ENCODE measurements at places on chromosomes 5 and 9.

DNA sequence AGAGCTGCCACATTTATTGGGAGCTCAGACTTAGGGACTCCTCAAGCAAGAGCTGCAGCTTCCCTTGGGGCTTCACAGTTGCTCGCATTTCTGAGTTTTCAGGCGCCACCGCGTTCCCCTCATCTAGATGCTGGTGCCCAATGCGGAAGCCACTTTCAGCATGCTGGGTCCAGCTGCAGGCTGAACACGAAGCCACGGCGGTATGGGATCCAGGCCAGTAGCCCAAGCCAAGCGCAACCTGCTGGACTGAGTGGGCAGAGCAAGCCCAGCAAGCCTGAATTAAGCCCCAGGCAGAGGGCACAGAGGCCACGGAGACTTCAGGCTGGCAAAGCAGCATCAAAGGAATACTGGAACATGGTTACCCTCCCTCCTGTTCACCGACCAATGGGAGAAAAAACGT lies 391.5 kb downstream of the HTR1A start:
- no peak for DNase-seq

- no peak for DNase-seq
Measured at GRCh38 chr5:79793722-79794121, 104.1 kb downstream of the CMYA5 start.

GRCh38 chr9:97767891-97768290 lies 70.8 kb upstream of the XPA start:
- DNase-seq: no peak

- no peak for DNase-seq
Measured at GRCh38 chr5:59102437-59102836, 519.6 kb downstream of the RAB3C start.

DNA sequence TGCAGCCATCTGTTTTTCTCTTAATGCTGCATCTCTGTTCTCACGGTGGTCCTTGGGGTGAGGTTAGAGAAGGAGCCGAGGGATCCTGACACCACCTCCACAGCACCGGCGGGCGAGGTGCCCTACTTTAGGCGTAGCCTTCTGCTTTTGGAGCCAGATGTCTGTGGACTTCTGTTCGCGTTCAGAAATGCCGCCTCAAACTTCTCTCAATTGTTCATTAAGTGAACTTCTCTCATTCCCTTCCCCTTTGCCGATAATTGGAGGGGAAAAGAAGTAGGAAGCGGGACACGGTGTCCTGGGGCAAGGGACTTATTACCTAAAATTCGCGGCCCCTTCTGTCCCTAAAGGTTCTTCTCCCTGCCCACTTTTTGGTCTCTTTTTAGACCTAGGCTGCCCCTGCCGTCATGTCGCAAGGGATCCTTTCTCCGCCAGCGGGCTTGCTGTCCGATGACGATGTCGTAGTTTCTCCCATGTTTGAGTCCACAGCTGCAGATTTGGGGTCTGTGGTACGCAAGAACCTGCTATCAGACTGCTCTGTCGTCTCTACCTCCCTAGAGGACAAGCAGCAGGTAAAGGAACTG lies 455 bp downstream of the KIF20A start:
- DNase-seq: no peak

- DNase-seq: no peak
Measured at GRCh38 chr9:10701906-10702305, 89.1 kb upstream of the PTPRD start.

- no peak for DNase-seq
Measured at GRCh38 chr5:112386766-112387165, 32.3 kb downstream of the EPB41L4A start.

DNA sequence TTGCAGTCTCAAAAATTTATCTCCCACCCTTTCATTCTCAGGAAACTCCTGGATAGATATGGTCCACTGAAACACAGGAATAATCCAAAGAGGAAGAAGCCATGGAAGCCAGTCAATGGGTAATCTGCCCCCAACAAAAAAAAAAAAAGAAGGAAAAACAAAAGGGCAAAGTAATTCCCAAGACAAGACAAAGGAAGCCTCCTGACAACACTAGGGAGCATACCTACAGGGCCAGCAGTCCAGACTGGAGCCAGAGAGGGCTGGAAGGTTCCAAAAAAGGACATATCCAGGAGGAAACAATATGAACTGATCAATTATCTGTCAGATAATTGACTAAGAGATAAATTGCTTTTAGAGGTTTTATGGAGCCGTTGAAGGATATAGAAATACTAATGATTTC lies 12.9 kb downstream of the FNIP1 start:
- no peak for DNase-seq

DNA sequence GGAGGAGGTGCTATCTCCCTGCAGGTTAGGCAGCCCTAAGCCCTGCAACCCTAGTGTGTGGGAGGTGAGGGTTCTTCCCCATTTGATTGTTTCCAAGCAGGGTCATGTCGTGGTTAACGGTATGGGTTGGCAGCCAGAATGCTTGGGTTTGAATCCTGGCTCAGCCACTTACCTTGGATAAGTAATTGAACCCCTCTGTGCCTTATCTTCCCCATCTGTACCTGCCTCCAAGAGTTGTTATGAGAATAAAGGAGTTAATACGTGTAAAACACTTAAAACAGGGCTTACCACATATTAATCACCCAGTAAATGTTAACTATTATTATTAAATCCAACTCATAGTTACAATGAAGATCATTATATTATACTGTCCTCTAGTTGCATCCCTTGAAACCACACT lies 52.2 kb upstream of the SPATA31E1 start:
- no peak for DNase-seq

DNA sequence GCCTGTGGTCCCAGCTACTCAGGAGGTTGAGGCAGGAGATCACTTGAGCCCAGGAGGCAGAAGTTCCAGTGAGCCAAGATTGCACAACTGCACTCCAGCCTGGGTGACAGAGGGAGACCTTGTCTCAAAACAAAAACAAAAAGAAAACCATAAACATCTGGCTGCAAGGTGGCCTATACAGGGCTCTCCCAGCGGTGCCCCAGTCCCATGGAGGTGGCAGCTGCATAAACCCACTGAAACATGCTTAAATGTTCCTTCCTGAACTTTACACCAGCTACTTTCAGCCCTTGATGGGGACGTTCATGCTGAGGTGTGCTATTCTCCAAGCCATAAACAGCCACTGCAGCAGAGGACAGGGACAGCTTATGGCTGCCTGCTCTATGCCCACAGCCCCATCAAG lies 35.6 kb downstream of the DROSHA start:
- DNase-seq: no peak

DNA sequence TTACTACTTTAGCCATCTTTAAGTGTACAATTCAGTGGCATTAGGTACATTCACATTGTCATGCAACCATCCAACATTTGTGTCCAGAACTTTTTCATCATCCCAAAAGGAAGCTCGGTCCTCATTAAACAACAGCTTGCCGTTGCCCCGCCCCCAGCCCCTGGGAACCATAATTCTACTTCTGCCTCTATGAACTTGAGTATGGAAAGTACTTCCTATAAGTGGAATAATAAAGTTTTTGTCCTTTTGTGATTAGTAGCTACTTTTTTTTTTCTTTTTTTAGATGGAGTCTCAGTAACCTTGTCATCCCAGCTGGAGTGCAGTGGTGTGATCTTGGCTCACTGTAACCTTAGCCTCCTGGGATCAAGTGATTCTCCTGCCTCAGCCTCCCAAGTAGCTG lies 5.0 kb downstream of the GBGT1 start:
- DNase-seq: no peak

GRCh38 chr9:16642421-16643109 lies 227.9 kb downstream of the BNC2 start:
- no peak for DNase-seq

- no peak for DNase-seq
Measured at GRCh38 chr5:154411338-154411737, 34.5 kb upstream of the SAP30L start.

DNA sequence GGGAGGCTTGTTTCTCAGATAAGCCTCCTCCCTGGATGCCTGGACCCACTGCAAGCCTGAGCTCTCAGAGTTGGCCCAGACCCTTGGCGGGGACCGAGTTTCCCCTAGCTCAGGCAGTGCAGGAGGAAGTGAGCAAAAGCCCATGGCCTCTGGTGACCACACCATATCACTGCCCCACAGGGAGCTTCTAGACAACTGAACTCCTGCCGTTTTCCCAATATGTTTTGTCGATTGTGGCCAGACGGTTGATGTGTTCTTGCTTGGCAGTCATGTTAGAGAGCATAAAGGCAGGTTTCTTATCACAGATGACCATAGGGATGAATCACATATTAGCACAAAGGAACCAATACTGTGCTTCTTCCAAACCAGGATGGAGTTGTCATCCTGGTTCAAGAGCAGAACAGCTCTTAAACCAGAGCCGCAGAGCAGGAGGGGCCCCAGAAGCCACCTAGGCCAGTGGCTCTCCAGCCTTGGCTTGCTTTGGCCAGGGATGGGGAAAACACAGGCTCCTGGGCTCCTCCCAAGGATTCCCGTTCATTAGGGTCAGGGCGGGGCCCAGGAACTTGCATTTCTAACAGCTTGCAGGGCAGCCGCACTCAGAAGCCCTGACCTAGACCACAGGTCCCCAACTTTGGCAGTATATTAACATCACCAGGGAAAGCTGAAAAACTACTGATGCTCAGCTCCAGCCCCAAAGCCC lies 113.1 kb upstream of the TBC1D2 start:
- no peak for DNase-seq

DNA sequence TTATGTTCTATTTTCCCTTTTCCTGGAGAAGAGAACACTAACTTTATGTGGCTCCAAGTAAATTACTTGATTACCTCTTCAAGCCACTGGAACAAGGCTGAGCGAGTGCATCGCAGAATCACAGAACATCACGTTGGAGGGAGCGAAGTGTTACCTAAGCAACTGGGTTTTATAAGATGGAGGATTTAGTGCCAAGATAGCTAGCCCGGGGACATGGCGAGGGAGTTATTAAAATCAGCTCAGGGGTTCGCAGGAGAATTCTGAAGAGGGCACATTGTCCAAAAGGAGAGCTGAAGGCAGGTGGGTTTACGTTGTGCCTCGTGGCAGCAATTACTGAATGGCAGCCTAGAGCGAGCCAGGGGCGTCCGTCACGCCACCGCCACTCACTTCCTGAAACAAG lies 563.2 kb upstream of the ADAMTS16 start:
- no peak for DNase-seq

DNA sequence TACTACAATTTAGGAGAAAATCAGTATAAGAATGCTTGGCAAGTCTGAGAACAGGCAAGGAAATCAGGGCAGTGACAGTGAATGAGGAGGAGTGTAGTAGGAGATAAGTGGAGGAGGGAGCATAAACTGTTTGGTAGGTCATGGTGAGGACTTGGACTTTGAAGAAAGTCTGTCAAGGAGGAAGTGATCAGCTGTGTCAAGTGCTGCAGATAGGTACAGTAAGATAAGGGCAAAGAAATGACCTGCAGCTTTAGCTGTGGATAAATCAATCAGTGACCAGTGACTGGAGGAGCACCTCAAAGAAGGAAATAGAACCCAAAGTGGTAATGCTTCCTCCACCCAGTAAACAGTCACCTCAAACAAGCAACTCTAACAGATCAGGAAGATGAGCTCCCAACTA lies 106.3 kb downstream of the RAPGEF6 start:
- no peak for DNase-seq

- DNase-seq: no peak
Measured at GRCh38 chr5:111404270-111404769, 108.0 kb downstream of the STARD4 start.

DNA sequence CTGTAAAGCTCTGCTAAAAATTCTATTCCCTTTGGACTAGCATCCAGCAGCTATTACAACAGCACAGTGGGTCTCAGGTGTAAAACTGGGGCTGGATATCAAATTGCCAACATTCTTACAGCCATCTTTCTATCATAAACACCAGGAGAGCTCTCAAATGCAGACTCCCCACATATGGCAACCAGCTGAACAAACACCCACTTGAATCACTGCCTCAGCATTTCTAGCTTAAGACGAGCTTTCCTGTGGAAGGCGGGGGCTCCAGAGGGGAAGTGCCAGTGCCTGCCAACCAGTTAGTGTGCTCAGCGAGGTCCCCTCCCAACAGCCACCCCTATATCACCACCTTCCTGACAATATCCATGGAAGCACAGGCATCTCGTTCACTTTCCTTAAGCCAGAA lies 62.2 kb downstream of the IPPK start:
- no peak for DNase-seq

- DNase-seq: no peak
Measured at GRCh38 chr5:14237317-14238086, 94.4 kb downstream of the TRIO start.

GRCh38 chr5:111848476-111848875 lies 91.5 kb upstream of the NREP start:
- no peak for DNase-seq

DNA sequence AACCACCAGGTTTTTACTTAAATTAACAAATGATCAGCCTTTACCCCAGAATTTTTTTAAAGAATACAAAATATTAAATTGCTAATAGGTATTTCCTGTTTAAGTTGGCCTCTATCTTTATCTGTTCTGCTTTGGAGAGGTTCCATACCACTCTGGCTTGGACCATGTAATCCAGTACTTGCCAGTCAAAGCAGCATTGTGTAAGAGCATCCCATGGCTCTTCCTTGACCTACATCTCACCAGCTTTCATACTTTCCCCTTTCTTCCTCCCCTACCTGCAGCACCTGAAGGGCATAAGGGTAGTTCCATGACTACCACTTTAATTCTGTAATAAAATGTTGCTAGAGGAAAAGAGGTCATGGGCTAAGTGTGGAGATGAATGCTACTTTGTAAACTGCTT lies 140.8 kb upstream of the MTAP start:
- no peak for DNase-seq

- no peak for DNase-seq
Measured at GRCh38 chr9:38214432-38214831, 145.4 kb upstream of the SHB start.

GRCh38 chr9:7653262-7653661 lies 146.3 kb downstream of the DMAC1 start:
- DNase-seq: no peak

DNA sequence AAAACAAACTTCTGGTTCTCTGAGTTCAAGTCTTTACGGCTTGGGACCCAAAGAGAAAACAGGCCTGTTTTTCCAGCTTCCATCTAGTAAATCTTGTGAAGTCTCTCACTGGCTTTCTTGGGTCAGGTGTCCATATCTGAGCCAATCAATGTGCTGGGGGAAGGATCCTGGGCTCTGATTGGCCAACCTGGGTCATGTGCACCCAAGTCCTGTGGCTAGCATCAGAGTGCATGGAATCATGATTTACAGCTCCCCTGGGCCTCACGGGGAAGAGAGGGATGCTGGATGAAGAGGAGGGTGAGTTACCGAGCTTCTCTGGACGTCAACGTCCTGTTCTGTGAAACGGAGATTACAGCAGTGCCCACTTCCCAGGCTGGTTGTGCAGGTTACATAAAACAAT lies 19.4 kb downstream of the CXCL14 start:
- no peak for DNase-seq

- no peak for DNase-seq
Measured at GRCh38 chr5:143386725-143387124, 16.8 kb downstream of the NR3C1 start.

GRCh38 chr9:111008158-111009075 lies 29.9 kb downstream of the LPAR1 start:
- no peak for DNase-seq
